ENCODE measurements at places on chromosomes 12 and 14. TPM values are rescaled to one million over a fixed set of nuclear protein-coding genes. Genes with fewer than 3 reads are reported as not detected.

- no peaks in the 10 kb centered on the region for H3K27me3 ChIP-seq
- H3K36me3 ChIP-seq: no peaks in the 10 kb centered on the region
- no peak overlapping the region for H3K4me3 ChIP-seq
- no peak for DNase-seq
- H3K4me1 ChIP-seq: no peaks in the 10 kb centered on the region
- no peak overlapping the region for H3K27ac ChIP-seq
Observed at GRCh38 chr14:72128629-72129028, 196.4 kb downstream of the RGS6 start.

- H3K36me3 ChIP-seq: no peaks in the 10 kb centered on the region
- no peaks in the 10 kb centered on the region for H3K27me3 ChIP-seq
- no peak overlapping the region for H3K27ac ChIP-seq
- no peak overlapping the region for H3K4me3 ChIP-seq
- H3K4me1 ChIP-seq: no peaks in the 10 kb centered on the region
- DNase-seq: no peak
Observed at GRCh38 chr12:87310126-87310525, 719.1 kb downstream of the C12orf50 start.

The DCTN2 gene
- total RNA-seq: 118 TPM

- H3K36me3 ChIP-seq: no peaks in the 10 kb centered on the region
- no peaks in the 10 kb centered on the region for H3K27me3 ChIP-seq
- no peaks in the 10 kb centered on the region for H3K4me1 ChIP-seq
- H3K4me3 ChIP-seq: no peak overlapping the region
- H3K27ac ChIP-seq: no peak overlapping the region
Observed at GRCh38 chr12:85005615-85006014, 30.5 kb downstream of the TSPAN19 start.

DNA sequence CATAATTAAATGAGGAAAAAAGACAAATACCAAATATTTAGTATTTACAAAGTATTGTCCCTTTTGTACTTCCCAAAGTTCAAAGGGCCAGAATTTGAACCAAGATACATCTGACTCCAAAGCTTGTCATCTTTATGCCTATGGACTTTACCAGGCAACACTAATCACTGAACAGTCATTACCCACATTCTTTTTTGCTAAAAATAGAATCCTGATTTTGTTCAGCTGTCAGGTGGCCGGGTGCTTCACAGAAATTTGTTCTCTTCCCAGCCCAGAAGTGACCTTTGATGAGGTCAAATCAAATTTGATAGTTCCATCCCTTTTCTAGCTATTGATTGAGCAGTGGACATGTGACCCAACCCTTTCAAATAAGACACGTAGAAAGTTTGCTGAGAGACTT, 121.6 kb downstream of the LLPH start:
- H3K27ac ChIP-seq: no peak overlapping the region
- H3K4me3 ChIP-seq: no peak overlapping the region
- H3K27me3 ChIP-seq: no peaks in the 10 kb centered on the region
- no peak for DNase-seq

DNA sequence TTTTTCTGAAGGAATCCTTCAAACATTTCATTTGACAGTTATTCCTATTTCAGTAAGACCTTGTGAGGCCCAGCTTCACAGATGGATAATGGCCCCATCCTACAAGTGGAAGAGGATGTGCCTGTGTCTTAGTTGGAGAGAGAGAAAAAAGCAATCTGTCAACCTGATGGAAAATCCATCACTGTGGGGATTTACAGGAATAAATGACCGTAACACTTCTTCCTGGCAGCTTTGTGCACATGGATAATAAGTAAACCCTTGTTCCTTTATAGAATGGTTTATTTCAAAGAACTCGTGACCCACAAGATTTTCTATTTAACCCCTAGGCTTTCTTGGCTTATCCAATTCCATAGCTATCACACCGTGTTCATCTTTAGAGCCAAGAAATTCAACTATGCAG, 121.4 kb upstream of the PCED1B start:
- no peak overlapping the region for H3K4me3 ChIP-seq
- no peaks in the 10 kb centered on the region for H3K4me1 ChIP-seq
- DNase-seq: no peak
- H3K27me3 ChIP-seq: no peaks in the 10 kb centered on the region
- H3K36me3 ChIP-seq: no peaks in the 10 kb centered on the region

- no peak for DNase-seq
- H3K27me3 ChIP-seq: no peaks in the 10 kb centered on the region
- H3K4me3 ChIP-seq: no peak overlapping the region
- no peaks in the 10 kb centered on the region for H3K4me1 ChIP-seq
Observed at GRCh38 chr12:119088685-119089379, 89.9 kb upstream of the HSPB8 start.

The IAPP gene
- total RNA-seq: not detected

- no peaks in the 10 kb centered on the region for H3K36me3 ChIP-seq
- no peaks in the 10 kb centered on the region for H3K27me3 ChIP-seq
- no peak for DNase-seq
- no peaks in the 10 kb centered on the region for H3K4me1 ChIP-seq
- H3K4me3 ChIP-seq: no peak overlapping the region
Observed at GRCh38 chr12:3398196-3398789, 92.7 kb upstream of the PRMT8 start.

- H3K4me1 ChIP-seq: no peaks in the 10 kb centered on the region
- no peaks in the 10 kb centered on the region for H3K36me3 ChIP-seq
- H3K27ac ChIP-seq: no peak overlapping the region
- DNase-seq: no peak
- H3K4me3 ChIP-seq: no peak overlapping the region
Observed at GRCh38 chr12:77644915-77645605, 185.6 kb upstream of the NAV3 start.

The ARHGDIB gene
- total RNA-seq: 78.3 TPM

DNA sequence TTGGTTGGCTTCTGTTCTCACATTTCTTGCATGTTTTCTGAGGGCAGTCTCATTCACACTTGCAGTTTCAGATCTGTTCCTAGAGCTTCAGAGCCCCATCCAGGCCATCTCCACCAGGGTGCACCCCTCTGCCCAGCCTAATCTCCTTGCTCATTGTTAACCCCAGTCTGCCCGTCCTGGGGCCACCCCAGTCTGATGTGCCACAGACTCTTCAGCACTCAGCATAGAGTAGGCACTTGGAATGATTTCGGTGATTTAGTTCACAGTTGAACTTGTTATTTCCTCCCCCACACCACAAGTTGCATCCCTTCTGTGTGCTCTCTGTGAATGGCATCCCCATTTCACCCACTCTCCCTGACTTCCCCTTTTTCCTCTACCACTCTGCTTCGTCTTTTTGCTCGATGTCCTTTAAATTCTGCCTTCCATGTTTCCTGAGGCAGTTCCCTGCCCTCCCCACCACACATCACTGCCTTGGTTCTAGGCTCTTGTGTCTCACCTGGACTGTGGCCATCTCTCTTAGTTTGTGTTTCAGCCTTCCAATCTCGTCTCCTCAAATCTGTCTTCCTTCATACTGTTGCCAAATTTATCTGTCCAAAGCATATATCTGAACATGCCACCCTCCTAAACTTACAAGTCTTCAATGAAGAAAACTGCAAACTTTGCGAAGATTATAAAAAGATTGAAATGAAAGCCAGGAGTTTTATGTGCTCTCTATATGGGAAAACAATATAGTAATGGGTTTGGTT, 41.5 kb downstream of the ANO6 start:
- DNase-seq: no peak
- H3K27ac ChIP-seq: no peak overlapping the region
- peaks cover 4% of the 10 kb centered on the region for H3K4me1 ChIP-seq
- no peaks in the 10 kb centered on the region for H3K36me3 ChIP-seq

The DCAF11 gene
- total RNA-seq: 42.9 TPM

GRCh38 chr14:74557691-74558090, 54.3 kb downstream of the LTBP2 start:
- H3K27me3 ChIP-seq: no peaks in the 10 kb centered on the region
- H3K4me1 ChIP-seq: no peaks in the 10 kb centered on the region
- H3K36me3 ChIP-seq: no peaks in the 10 kb centered on the region
- no peak overlapping the region for H3K27ac ChIP-seq
- DNase-seq: no peak

GRCh38 chr12:128381541-128381940, 114.6 kb downstream of the TMEM132C start:
- DNase-seq: no peak
- no peaks in the 10 kb centered on the region for H3K27me3 ChIP-seq
- H3K4me3 ChIP-seq: no peak overlapping the region
- no peaks in the 10 kb centered on the region for H3K4me1 ChIP-seq
- H3K36me3 ChIP-seq: no peaks in the 10 kb centered on the region

GRCh38 chr14:93132472-93133065, 16.8 kb upstream of the ITPK1 start:
- no peaks in the 10 kb centered on the region for H3K4me1 ChIP-seq
- H3K4me3 ChIP-seq: no peak overlapping the region
- no peaks in the 10 kb centered on the region for H3K36me3 ChIP-seq
- no peak overlapping the region for H3K27ac ChIP-seq

The SOAT2 gene
- total RNA-seq: not detected

The CCDC197 gene
- not detected for total RNA-seq

- peak overlapping the region; percentile 15 for H3K27ac ChIP-seq
- H3K4me1 ChIP-seq: no peaks in the 10 kb centered on the region
- no peaks in the 10 kb centered on the region for H3K36me3 ChIP-seq
- no peaks in the 10 kb centered on the region for H3K27me3 ChIP-seq
- DNase-seq: peak; percentile 32
- H3K4me3 ChIP-seq: peak overlapping the region; percentile 42
Observed at GRCh38 chr12:130713581-130713991, 2.5 kb downstream of the RIMBP2 start.

GRCh38 chr14:72855913-72856312, 38.0 kb downstream of the DPF3 start:
- H3K4me3 ChIP-seq: no peak overlapping the region
- H3K27me3 ChIP-seq: no peaks in the 10 kb centered on the region
- DNase-seq: no peak
- H3K27ac ChIP-seq: no peak overlapping the region

DNA sequence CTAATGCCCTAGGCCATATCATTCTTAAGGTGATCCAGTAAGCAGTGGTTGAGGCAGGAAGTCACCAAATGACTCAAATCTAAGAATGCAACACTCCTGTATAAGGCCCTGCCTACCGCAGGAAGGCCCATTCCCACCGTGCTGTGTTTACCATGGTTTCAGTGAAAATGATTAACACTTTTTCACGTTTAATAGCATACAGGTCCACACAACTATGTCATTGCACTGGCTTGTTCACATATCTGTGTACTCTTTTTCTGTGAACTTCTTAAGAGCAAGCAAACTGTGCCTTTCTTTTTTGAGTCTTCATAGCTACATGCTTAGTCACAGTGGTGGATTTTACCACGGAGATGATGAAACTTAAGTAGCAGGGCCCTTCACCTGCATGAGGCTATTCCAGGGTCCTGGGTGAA, 214.9 kb downstream of the CNTN1 start:
- no peak overlapping the region for H3K27ac ChIP-seq
- DNase-seq: no peak
- H3K4me1 ChIP-seq: no peaks in the 10 kb centered on the region

DNA sequence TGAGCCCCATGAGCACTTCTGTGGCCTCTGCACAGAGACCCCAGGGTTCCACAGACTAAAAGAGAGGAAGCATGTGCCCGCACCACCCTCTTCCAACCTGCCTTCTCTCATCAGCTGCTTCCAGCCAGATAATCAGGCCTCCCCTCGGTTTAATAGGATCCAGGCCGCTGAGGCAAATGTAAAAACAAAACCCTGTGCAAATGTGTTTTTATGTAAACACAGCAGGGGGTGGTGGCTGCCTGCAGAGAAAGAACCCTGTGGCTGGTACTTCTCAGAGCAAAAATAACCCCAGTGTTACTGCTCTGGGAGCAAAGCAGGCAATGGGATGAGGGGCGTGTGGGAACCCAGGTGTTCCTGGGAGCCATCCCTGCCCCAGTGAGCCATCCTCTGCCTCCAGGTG, 46.2 kb downstream of the WSCD2 start:
- H3K4me3 ChIP-seq: no peak overlapping the region
- no peak for DNase-seq
- H3K36me3 ChIP-seq: no peaks in the 10 kb centered on the region
- H3K4me1 ChIP-seq: no peaks in the 10 kb centered on the region
- H3K27me3 ChIP-seq: no peaks in the 10 kb centered on the region
- no peak overlapping the region for H3K27ac ChIP-seq

GRCh38 chr12:103997286-103997900, 31.7 kb downstream of the TDG start:
- no peak overlapping the region for H3K4me3 ChIP-seq
- H3K27me3 ChIP-seq: no peaks in the 10 kb centered on the region

DNA sequence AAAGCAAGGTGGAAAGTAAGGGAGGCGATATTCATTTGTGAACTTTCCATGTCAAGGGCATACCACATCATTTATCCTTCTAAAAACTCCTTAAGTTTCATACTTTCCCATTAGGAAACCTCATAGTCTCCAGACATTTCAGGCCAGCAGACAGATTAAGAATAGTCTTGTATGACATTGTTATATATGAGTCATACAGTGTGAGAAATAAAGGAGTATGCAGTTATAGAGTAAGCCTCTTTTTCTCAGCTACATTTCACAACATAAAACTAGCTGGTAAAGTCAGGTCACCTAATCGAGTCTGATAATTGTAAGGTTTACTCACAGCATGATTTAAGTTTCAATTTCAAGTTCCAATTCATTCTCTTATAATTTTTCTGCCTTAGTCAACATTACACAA, 164.3 kb downstream of the GRIP1 start:
- H3K36me3 ChIP-seq: no peaks in the 10 kb centered on the region
- no peak overlapping the region for H3K4me3 ChIP-seq
- H3K27me3 ChIP-seq: no peaks in the 10 kb centered on the region
- no peak overlapping the region for H3K27ac ChIP-seq

The KLRC1 gene
- total RNA-seq: not detected

- no peaks in the 10 kb centered on the region for H3K4me1 ChIP-seq
- no peak overlapping the region for H3K27ac ChIP-seq
- DNase-seq: no peak
- no peaks in the 10 kb centered on the region for H3K27me3 ChIP-seq
Observed at GRCh38 chr12:52321418-52321817, 220 bp upstream of the KRT83 start.

- H3K4me3 ChIP-seq: no peak overlapping the region
- no peak for DNase-seq
- H3K36me3 ChIP-seq: no peaks in the 10 kb centered on the region
- no peaks in the 10 kb centered on the region for H3K27me3 ChIP-seq
- H3K27ac ChIP-seq: no peak overlapping the region
Observed at GRCh38 chr14:34792598-34792997, 78.2 kb upstream of the CFL2 start.

The PLA2G1B gene
- total RNA-seq: not detected

The NPFF gene
- not detected for total RNA-seq

GRCh38 chr12:42696406-42697149, 107.0 kb upstream of the PRICKLE1 start:
- H3K36me3 ChIP-seq: no peaks in the 10 kb centered on the region
- no peaks in the 10 kb centered on the region for H3K27me3 ChIP-seq
- DNase-seq: peak; percentile 95
- peak overlapping the region; percentile 63 for H3K27ac ChIP-seq

- DNase-seq: no peak
- no peaks in the 10 kb centered on the region for H3K27me3 ChIP-seq
- no peak overlapping the region for H3K4me3 ChIP-seq
- H3K36me3 ChIP-seq: no peaks in the 10 kb centered on the region
- H3K4me1 ChIP-seq: peaks cover 6% of the 10 kb centered on the region
Observed at GRCh38 chr12:50055831-50056638, 1.4 kb upstream of the ASIC1 start.

All from uterus (tissue), 4 donors.